Hematopoietic multipotent progenitor cell treated with erythropoietin and hydrocortisone succinate and interleukin-3 and kit ligand, for 6 days (in vitro differentiated cells): ENCODE measurements at places on chromosomes 12 and 14.

DNA sequence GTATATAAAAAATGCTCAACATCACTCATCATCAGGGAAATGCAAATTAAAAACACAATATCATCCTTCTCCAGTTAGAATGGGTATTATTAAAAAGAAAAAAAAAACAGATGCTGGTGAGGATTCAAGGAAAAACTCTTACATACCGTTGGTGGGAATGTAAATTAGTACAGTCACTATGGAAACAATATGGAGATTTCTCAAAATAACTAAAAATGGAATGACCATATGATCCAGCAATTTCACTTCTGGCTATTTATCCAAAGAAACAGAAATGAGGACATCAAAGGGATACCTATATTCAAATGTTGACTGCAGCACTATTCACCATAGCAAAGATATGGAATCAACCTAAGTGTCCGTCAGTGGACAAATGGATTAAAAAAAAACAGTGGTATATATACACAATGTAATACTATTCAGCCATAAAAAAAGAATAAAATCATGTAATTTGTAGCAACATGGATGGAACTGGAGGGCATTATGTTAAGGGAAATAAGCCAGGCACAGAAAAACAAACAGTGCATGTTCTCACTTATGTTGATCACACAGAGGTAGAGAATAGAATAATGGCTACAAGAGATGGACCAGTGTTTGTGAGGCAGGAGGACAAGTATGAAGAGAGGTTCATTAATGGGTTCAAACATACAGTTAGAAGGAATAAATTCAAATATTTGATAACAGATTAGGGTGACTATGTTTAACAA is 14.4 kb upstream of the PRR4 start:
- no peak for DNase-seq

DNA sequence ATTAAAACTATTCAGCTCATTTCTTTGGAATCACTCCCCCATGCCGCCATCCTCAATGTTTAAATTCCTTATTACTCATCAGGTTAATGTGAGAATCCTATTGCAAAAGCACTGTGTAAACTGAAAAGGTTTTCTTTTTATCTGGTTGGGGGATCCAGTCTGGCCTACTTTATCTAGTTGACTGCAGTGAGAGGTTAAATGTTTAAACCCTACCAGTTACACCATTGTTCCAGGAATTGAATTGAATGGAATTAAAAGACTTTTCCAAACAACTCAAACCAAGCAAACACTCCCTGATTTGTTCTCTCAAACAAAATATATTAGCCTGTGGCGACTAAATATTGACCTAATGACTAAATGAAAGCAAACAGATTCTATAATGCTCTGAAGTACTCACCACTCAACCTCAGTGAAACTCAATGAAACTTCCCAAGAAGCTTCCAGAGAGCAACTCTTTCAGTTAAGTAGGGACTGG is 100.5 kb downstream of the VEZT start:
- no peak for DNase-seq

- no peak for DNase-seq
Observed at GRCh38 chr12:113467142-113467501, 4.5 kb downstream of the LHX5 start.

- DNase-seq, result no peak
Observed at GRCh38 chr12:86710109-86710508, 453.9 kb upstream of the MGAT4C start.

- DNase-seq, result peak; percentile 9
Observed at GRCh38 chr12:14567351-14568162, at the start of gene PLBD1. TSS of gene PLBD1 (minus strand) at chr12:14567883. CDS start at chr12:14567696, 187 bp downstream.

DNA sequence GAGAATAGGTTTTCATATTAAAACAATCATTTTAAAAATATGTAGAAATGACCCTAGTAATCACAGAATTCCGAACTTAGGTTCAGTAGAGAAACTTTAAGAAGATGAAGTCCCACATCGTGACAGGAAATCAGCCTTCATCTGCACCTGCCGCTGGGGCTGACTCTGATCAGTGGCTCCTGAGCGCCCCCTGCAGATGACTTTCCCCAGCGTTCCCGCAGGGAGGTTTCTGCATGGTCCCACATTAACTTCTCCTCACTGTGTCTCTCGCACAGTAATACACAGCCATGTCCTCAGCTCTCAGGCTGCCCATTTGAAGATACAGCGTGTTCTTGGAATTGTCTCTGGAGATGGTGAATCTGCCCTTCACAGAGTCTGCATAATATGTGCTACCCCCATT is 1131.1 kb downstream of the TMEM121 start:
- peak; percentile 13 for DNase-seq

GRCh38 chr14:102962111-102962627 is 39.7 kb downstream of the AMN start:
- DNase-seq, result no peak

DNA sequence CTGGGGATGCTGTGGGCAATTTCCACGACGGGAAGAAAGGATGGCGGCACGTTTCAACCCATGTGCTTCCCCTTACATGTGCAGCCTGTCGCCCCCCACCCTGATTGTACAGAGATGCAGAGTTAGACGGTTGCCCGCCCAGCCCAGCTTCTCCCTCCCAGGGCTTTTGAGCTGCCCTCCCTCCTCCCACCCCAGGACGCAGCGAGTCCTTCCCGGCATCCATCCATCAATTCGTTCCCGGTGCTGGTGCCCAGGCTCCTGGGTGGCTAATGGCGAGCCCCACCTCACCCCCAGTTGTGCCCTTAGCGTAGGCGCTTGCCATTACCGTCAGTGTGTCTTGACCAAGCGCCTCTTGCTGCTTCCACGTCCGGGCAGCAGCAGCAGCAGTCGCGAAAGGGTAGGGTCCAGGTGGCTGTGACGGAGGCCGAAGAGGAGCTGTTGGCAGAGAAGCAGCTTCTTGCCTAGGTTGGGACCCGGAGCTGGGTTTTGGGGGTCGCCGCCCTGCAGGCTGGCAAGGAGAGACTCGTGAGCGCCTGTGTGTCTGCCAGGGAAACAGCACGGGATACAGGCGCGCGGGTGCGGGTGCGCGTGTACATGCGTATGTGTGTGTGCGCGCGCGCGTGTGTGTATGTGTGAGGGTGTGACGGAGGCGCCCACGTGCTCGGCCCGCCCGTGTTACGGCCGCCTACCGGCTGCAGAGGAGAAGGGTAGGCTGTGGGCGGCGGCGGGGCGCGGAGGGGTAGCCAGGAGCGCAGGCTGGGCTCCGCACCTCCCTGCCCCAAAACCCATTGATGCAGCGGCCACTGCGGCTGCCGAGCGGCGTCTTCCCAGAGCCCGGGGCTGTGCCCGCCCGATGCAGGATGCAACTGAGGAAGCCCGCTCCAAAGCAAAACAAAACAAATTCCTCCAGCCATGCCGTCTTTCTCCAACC is at the start of gene SLC6A15:
TSS of gene SLC6A15 (minus strand) at position 602 of the 931 bp plus-strand sequence. CDS start 20,679 bp downstream, outside the sequence.
- DNase-seq, result peak; percentile 14

DNA sequence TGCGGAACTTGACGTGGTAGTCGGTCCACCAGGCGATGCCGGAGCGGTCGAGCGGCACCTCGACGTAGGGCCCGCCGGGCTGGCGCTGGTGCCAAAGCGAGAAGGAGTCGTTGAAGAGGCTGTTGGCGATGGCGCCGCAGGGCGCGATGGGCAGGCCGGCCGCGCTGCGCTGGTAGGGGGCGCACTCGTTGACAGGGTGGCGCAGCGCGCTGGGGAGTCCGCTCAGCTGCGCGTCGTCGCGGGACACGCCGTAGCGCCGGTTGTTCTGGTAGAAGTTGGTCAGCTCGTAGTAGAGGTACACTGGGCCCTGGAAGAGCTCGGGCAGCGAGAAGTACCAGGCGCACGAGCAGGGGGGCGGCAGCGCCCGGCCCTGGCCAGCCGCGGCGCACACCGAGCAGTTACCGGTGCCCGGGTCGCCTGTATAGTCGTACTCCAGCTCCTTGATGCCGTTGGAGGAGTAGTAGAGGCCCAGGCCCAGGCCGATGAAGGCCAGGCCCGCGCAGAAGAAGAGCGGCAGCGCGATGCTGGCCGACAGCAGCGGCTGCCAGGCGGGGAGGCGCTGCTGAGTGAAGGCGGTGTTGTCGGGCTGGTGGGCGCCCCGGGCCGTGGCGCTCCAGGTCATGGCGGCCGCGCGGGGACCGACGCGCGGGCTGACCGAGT is 482 bp downstream of the TMEM30B start:
- peak; percentile 69 for DNase-seq

- no peak for DNase-seq
Observed at GRCh38 chr14:60275932-60276331, 26.9 kb downstream of the PPM1A start.

DNA sequence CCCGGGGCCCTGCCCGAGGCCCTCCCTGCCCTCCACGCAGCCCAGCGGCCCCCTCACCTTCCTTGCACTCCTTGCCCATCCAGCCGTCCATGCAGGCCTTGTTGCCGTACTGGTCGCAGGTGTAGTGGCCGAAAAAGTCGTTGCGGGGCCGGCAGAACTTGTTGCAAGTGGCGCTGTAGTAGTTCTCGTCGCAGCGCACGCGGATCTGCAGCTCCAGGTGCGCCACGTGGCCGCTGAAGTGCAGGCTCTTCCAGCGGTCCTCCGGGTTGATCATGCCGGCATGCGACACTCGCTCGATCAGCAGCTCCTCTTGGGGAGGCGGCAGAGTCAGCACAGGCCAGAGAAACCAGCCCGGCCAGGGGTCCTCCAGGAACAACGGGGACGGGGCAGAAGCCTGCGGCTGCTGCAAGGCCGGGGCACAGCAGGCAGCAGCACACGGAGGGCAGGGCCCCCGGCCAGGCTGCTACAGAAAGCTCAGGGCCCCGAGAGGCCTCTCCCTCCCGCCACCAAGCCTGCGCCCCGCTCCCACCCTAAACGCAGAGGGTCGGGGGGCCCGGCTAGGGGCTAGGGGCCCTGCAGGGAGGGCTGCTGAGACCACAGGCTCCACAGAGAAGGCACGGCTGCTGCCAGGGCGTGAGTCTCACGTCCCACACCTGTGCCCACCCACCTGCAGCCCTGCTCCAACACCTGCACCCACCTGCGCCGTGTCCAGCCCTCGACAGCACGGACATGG is 12.7 kb downstream of the JAG2 start:
- DNase-seq, result no peak

DNA sequence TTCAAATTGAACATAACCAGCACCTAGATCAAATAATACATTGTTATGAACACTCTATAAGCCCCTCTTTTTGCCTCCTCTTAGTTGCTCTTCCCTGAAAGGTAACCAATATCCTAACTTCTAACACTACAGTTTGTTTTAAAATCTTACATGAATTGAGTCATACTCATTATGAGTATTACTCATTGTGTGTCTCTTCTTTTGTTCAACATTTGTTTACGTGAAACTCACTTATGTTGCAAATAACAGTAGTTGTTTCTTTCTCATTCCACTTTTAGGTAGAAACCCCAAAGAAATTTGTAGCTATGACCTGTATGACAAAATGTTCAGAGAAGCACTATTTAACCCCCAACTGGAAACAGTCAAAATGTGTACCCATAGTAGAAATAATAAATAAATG is 6.6 kb downstream of the LRRC9 start:
- DNase-seq, result no peak

DNA sequence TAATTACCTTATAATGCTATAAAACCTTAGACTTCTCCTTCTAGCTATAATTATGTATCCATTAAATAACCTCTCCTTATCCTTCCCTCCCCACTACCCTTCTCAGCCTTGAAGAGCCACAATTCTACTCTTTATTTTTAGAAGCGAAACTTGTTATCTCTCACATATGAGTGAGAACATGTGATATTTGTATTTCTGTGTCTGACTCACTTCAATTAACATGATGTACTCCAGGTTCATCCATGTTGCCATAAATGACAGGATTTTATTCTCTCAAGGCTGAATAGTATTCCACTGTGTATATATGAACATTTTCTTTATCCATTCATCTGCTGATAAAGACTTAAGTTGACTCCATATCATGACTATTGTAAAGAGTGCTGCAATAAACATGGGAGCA is 485.6 kb downstream of the FLRT2 start:
- no peak for DNase-seq

DNA sequence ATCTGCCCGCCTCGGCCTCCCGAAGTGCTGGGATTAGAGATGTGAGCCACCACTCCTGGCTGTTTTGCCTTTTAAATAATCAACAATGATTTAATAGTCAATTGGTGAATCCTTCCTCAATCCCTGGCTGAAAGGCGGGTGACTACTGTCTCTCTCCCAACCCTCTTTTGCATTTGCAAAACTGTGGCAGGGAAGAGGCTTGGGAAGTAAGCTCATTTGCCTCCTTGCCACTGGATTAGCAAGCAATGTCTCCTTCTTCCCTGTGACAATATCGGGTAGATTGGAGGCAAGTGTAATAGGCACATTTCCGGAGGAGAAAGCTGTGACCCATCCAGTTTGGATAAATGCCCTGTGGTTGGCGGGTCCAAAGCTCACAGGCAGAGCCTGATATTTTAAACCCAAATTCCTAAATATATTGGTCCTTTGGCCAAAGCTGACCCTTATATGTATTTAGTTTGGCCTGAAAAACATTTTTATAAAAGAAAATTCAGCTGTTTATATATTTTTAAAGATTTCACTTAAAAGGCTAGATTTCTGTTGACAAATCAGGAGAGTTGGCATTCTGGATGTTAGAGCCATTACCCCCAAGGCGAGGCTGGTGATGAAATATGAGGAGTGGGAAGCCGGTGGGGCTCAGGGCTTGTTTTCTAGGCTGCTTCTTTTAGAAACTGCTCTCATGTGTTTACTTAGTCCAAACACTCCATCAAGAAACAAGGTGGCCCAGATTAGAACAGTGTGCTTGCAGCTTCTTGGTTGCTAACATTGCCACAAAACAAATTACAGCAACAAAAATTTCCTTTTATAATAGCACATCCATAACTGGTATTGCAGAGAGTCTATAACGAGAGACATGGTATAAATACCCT is 646.9 kb upstream of the TMEM132C start:
- no peak for DNase-seq

DNA sequence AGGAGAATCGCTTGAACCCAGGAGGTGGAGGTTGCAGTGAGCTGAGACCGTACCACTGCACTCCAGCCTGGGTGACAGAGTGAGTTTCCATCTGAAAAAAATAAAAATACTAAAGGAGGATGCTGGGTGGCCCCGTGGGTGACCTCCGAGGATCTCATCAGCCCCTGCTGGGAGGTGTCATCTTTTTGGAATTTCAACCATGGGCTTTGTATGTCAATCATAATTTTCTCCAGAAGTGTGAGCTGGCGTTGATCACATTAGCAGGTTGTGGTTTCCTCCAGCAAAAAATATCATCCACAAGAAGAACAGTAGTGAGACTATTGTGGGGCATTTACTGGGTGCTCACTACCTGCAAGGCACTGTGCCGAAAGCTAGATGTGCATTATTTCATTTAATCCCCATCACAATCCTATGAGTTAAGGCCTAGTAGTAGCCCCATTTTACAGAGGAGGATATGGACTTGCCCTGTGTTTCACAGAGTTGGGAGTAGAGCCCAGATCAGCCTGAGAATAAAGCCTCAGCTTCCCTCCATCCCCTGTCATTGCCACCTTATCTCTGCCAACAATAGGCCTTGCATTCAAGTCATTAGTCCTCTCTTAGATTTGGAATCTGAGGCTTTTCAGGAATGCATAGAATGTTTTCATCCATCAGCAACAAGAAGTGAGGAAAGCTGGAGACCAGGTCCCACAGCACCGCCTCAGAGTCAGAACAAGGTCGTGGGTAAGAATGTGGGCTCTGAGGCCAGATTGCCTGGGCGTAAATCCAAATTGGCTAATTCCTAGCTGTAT is 39.8 kb downstream of the SVOP start:
- DNase-seq, result no peak
